ENCODE measurements at places on chromosomes 7 and 10.

DNA sequence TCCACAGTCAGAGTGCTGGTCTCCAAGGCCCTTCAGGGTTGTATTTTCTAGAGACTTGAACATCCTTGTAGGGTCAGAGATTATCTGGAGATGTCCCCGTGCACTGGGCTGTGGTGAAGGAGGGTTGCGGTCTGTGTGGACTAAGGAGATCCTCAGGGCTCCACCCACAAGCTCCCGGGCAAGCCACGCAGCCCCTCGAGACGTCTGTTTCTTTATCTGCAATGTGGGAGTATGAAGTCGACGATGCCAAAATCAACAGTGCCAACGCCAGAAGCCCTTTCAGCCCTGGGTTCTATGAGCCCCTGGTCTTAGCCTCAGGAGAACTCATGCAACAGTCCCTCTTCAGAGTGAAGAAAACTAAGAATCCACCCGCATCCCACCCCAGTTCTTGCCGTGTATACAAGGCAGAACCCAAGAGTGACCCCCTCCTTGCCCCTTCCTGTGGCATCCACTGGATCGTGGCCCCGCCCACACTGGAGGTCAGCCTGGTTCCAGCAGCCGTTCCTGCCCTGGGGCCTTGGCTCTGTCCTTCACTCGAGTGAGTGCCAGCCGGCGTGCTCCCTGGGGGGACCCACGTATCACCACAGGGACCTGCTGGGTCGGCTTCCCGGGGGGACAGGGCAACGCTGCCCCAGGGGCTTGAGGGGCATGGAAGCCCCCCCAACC lies 6.0 kb upstream of the SHH start:
- no peak for DNase-seq

- DNase-seq = no peak
Measured at GRCh38 chr7:42831006-42831717, 80.7 kb downstream of the C7orf25 start.

DNA sequence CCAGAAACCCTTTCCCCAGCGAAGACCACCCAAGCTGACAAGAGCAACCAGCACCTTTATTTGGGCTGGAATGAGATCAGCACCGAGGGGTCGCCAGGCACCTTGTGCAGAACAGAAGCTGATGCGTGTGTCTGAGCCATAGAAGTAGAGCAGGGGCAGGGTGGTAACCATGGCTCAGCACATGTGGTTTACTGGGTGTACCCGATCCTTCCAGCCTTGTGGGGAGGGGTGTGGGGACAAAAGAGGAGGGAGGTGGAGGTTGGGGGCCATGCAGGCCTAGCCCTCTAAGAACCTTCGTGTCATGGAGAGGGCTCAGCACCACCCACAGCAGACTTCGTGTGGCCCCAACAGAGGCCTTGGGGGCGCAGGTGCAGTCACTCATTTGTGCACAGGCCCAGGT lies 84.0 kb upstream of the GTF2I start:
- no peak for DNase-seq

DNA sequence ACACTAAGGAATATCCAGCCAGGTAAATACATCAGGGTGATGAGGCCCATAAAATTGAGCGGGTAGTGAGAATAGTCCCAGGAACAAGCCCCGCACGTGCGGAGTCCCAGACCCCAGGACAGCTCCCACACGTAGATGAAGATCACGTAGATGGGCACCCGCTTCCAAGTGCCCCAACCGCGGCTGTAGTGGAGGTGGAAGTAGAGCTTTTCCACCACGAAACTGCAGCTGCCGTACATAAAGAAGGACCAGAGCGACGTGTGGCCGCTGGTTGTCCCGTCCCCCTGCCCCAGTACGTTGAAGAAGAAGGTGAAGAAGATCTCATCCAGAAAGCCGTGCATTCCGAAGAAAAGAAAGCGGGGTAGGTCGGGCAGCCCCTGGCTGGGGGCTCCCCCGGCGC lies 948 bp downstream of the TMEM229A start:
- DNase-seq = no peak

- peak; percentile 91 for DNase-seq
Measured at GRCh38 chr10:62059217-62059920, 157.9 kb downstream of the ARID5B start.

DNA sequence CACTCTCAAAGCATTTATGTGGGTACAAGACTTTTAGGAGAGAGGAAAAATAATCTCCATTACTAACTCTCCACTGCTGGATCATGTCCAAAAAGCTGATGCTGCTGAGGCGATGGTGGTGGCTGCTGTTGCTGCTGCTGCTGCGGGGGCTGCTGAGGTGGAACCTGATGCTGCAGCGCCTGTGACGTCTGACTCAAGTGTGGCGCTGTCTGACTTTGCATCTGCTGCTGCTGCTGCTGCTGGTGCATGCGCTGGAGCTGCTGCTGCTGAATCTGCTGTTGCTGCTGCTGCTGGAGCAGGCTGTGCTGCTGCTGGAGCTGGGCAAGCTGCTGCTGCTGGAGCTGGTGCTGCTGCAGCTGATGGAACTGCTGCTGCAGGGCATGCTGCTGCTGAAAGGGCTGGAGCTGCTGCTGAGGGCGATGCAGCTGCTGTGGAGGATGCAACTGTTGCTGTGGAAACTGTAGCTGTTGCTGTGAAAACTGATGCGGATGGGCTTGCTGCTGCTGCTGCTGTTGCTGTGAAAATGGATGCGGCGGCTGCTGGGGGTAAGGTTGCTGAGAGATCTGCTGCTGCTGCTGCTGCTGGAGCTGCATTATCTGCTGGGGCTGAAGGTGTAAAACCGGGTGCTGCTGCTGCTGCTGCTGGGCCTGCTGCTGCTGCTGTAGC lies 34.5 kb downstream of the PAXIP1 start:
- no peak for DNase-seq

DNA sequence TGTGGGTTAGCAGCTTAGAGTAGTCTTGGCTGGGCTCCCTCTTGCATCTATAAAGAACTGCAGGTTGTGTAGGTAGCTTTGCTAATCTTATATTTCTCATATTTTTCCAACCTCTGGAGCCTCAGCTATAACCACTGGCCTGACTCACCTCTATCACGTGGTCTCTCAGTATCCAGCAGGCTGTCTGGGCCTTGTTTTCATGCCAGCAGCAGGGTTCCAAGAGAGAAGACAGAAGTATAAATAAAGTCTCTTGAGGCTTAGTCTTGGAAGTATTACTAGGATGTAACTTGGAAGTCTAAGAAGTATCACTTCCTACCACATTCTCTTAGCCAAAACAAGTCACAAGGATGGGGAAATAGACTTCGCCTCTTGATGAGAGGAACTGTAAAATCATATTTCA lies 73.3 kb downstream of the WIPF3 start:
- peak; percentile 48 for DNase-seq

- no peak for DNase-seq
Measured at GRCh38 chr10:120456626-120457430, at the start of gene PLPP4. Gene PLPP4, plus strand, starts transcription at chr10:120457227. Its CDS starts 79 bp downstream, at chr10:120457306.

DNA sequence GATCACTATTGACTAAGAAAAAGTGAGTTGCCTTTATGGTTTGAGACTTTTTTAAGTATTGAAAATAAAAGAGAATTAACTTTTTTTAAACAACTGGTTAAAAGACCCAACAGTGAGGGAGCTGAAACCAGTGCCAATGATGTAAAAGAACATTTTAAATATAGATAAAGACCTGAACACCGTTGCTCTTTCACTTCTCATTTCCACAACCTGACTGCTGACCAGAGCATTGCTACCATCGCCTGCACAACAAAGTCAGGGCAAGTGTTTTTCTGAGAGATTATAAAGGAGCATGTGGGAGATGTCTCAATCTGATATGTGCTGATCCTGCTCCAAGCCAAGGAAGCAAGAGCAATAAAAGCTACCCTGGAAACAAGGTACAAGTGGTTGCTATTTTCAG lies 34.7 kb downstream of the IMMP2L start:
- DNase-seq = no peak

GRCh38 chr7:118436663-118437062 lies 212.2 kb downstream of the ANKRD7 start:
- DNase-seq = no peak

Measured in AG10803 (cell line).